ENCODE measurements at places on chromosomes 4 and X. TPM values are rescaled to one million over a fixed set of nuclear protein-coding genes. Genes with fewer than 3 reads are reported as not detected.

The EREG gene
- total RNA-seq, result 0.12 TPM

The RASGEF1B gene
- not detected for total RNA-seq

The SHOX gene
- not detected for total RNA-seq

The FAM120C gene
- 2.5 TPM for total RNA-seq

The POLN gene
- total RNA-seq, result 1.1 TPM

The SSX7 gene
- total RNA-seq, result not detected

The TMEM154 gene
- total RNA-seq, result 2.3 TPM

The CYSLTR1 gene
- total RNA-seq, result not detected

The DNAAF6 gene
- total RNA-seq, result not detected

The GAB3 gene
- 4.6 TPM for total RNA-seq

The ARHGEF6 gene
- total RNA-seq, result 5.4 TPM

The NHSL2 gene
- total RNA-seq, result 2.0 TPM

The ATP1B4 gene
- not detected for total RNA-seq

The NIPAL1 gene
- total RNA-seq, result under 0.01 TPM

The POU4F2 gene
- total RNA-seq, result not detected

The PPEF1 gene
- 0.94 TPM for total RNA-seq
